Stomach (tissue), 19 donors: ENCODE measurements at places on chromosomes 7 and 10. TPM values are rescaled to one million over a fixed set of nuclear protein-coding genes. Genes with fewer than 3 reads are reported as not detected.

DNA sequence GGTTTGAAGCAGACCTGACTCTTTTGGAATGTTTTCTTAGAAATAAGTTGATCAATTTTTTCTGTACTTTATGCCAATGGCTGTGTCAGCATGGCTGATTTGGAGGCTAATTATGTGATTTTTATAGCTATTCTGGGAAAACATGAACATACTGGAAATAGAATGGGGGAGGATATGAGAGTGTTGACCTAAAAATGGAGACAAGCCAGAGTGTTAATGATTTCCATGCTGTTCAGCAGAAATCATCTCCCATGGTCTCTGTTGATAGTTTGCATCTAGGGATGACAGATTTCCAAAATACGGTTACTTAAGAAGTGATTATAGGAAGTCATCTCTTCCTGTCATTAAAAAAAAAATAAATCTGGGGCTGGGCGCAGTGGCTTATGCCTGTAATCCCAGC is 32.7 kb upstream of the DMTF1 start:
- no peaks in the 10 kb centered on the region for H3K36me3 ChIP-seq
- no peaks in the 10 kb centered on the region for H3K27me3 ChIP-seq
- no peaks in the 10 kb centered on the region for H3K4me1 ChIP-seq
- H3K27ac ChIP-seq, result no peak overlapping the region
- no peak overlapping the region for H3K4me3 ChIP-seq
- DNase-seq, result no peak

- no peaks in the 10 kb centered on the region for H3K27me3 ChIP-seq
- no peak overlapping the region for H3K27ac ChIP-seq
- no peaks in the 10 kb centered on the region for H3K36me3 ChIP-seq
- DNase-seq, result no peak
Observed at GRCh38 chr7:152078025-152078424, 52.6 kb downstream of the GALNT11 start.

DNA sequence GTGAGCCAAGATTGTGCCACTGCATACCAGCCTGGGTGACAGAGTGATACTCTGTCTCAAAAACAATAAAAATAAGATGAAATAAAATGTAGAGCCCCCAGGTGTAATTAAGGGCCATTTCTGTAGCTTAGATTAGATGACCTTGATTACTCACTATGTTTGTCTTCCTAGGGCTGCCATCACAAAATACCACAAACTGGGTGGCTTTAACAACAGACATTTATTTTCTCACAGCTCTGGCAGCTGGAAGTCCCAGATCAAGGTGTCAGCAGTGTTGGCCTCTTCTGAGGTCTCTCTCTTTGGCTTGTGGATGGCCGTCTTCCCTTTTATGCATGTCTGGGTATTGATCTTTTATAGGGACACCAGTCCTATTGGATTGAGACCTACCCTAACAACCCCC is 6.1 kb downstream of the PTER start:
- H3K4me1 ChIP-seq, result peaks cover 22% of the 10 kb centered on the region
- no peak overlapping the region for H3K4me3 ChIP-seq
- H3K36me3 ChIP-seq, result peaks cover 25% of the 10 kb centered on the region
- H3K27me3 ChIP-seq, result no peaks in the 10 kb centered on the region
- no peak for DNase-seq
- H3K27ac ChIP-seq, result no peak overlapping the region

- no peaks in the 10 kb centered on the region for H3K27me3 ChIP-seq
- H3K4me1 ChIP-seq, result no peaks in the 10 kb centered on the region
- no peaks in the 10 kb centered on the region for H3K36me3 ChIP-seq
- H3K27ac ChIP-seq, result no peak overlapping the region
- H3K4me3 ChIP-seq, result no peak overlapping the region
Observed at GRCh38 chr10:14761372-14761771, 13.3 kb downstream of the FAM107B start.

- no peak for DNase-seq
- no peak overlapping the region for H3K27ac ChIP-seq
- H3K4me3 ChIP-seq, result no peak overlapping the region
- H3K27me3 ChIP-seq, result no peaks in the 10 kb centered on the region
- H3K4me1 ChIP-seq, result no peaks in the 10 kb centered on the region
- H3K36me3 ChIP-seq, result no peaks in the 10 kb centered on the region
Observed at GRCh38 chr7:83835424-83835823, 186.5 kb upstream of the SEMA3E start.

DNA sequence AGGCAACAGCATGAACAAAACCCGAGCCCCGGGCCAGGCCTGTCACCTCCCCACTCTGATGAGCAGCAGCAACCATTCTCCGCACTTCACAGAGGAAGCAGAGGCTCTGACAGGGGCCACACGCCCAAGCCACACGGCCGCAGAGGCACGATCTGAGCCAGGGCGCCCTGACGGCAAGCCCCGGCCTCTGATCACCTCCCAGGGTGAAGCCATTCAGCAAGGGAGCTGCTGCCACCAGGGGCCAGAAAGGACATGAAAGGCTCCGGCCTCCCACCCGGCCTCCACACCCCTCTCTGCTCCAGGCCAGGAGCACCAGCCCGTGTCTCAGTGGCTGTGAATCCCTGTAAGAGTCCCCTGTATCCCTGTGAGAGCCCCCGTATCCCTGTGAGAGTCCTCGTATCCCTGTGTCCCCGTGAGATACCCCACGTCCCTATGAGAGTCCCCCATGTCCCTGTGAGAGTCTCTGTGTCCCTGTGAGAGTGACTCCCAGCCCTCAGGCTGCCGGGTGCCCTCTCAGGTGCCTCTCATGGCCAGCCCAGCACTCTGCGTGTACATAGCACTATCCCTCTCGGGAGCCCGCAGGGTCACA is 187.8 kb downstream of the MAD1L1 start:
- H3K27ac ChIP-seq, result no peak overlapping the region
- H3K4me3 ChIP-seq, result no peak overlapping the region
- no peaks in the 10 kb centered on the region for H3K4me1 ChIP-seq
- no peak for DNase-seq
- H3K36me3 ChIP-seq, result peaks cover 7% of the 10 kb centered on the region
- H3K27me3 ChIP-seq, result no peaks in the 10 kb centered on the region

GRCh38 chr10:14200698-14201544 is 129.8 kb downstream of the FRMD4A start:
- H3K27me3 ChIP-seq, result peaks cover 47% of the 10 kb centered on the region
- H3K36me3 ChIP-seq, result no peaks in the 10 kb centered on the region
- DNase-seq, result no peak
- no peak overlapping the region for H3K27ac ChIP-seq
- no peaks in the 10 kb centered on the region for H3K4me1 ChIP-seq

DNA sequence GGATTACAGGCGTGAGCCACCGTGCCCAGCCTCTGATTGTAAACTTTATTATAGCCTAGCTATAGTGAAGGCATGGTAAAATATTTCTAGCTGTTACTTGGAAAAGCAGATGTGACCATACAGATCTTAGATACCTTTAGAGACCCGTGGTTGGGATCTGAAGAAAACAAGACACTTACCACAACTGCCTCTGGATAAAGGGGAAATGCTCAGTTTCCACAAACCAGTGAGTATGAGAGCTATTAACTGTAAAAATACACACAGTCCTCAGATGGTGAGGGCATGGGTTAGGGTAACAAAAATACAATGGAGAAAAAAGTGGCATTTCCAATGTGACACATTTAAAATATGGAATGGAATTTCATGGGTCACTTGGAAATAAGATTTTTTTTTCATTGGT is 63.0 kb downstream of the ZNF438 start:
- no peaks in the 10 kb centered on the region for H3K36me3 ChIP-seq
- H3K4me1 ChIP-seq, result peaks cover 4% of the 10 kb centered on the region
- H3K27me3 ChIP-seq, result no peaks in the 10 kb centered on the region
- no peak overlapping the region for H3K4me3 ChIP-seq

GRCh38 chr10:105950410-105950809 is 1214.1 kb downstream of the SORCS1 start:
- no peaks in the 10 kb centered on the region for H3K27me3 ChIP-seq
- no peak overlapping the region for H3K4me3 ChIP-seq
- H3K4me1 ChIP-seq, result no peaks in the 10 kb centered on the region
- no peaks in the 10 kb centered on the region for H3K36me3 ChIP-seq
- no peak overlapping the region for H3K27ac ChIP-seq
- peak; percentile 54 for DNase-seq

GRCh38 chr7:22219036-22219435 is 137.9 kb downstream of the RAPGEF5 start:
- H3K4me1 ChIP-seq, result no peaks in the 10 kb centered on the region
- H3K27me3 ChIP-seq, result no peaks in the 10 kb centered on the region
- peak overlapping the region; percentile 49 for H3K27ac ChIP-seq
- peak overlapping the region; percentile 27 for H3K4me3 ChIP-seq

GRCh38 chr10:14023673-14024328 is 306.9 kb downstream of the FRMD4A start:
- H3K27me3 ChIP-seq, result no peaks in the 10 kb centered on the region
- H3K4me1 ChIP-seq, result peaks cover 3% of the 10 kb centered on the region
- no peak for DNase-seq
- H3K27ac ChIP-seq, result peak overlapping the region; percentile 11
- H3K36me3 ChIP-seq, result no peaks in the 10 kb centered on the region

DNA sequence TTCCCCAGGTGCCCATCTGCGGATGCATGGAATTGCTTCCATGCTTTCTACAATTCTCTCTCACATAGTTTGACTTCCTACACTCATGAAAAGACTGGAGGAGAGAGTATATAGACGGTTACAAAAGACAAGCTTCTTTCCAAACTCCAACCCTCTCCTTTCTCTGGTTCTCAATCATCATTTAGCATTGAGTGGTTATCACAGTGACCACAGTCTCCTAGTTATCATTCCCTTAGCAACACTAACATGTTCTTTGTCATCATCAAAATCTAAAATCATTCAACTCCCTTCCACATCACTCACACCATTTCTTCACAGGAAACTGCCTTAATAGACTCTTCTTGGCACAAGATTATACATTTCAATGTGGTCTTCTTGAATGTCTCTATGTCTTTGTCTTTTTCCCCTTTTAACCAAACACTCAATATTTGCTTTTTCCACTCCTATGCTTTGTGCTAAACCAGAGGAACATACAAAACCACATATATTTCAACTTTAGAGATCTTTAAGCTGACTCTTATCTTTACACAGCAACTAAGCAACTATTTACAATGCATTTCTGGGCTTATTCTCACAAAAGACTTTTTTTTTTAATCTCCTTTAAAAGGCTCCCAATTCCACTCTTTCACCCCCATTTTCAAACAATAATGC is 126.3 kb downstream of the CNOT4 start:
- no peak overlapping the region for H3K27ac ChIP-seq
- H3K36me3 ChIP-seq, result no peaks in the 10 kb centered on the region
- no peak for DNase-seq
- no peaks in the 10 kb centered on the region for H3K4me1 ChIP-seq
- no peaks in the 10 kb centered on the region for H3K27me3 ChIP-seq

Gene C10orf120
- total RNA-seq, result not detected

Gene PTPRN2
- 68.3 TPM for total RNA-seq

Gene PRKG1
- total RNA-seq, result 17.0 TPM

Gene ZNF239
- total RNA-seq, result 37.5 TPM

Gene LRRC17
- not detected for total RNA-seq

Gene CYP26A1
- total RNA-seq, result not detected

Gene SHOC2
- 82.8 TPM for total RNA-seq
